ENCODE measurements at places on chromosomes 1 and 21. TPM values are rescaled to one million over a fixed set of nuclear protein-coding genes. Genes with fewer than 3 reads are reported as not detected.

The GNG12 gene
- polyA plus RNA-seq, result 241 TPM

The SLC1A7 gene
- polyA plus RNA-seq, result 0.09 TPM

GRCh38 chr1:101025283-101025656 is 314 bp downstream of the DPH5 start:
- DNase-seq, result peak; percentile 37

DNA sequence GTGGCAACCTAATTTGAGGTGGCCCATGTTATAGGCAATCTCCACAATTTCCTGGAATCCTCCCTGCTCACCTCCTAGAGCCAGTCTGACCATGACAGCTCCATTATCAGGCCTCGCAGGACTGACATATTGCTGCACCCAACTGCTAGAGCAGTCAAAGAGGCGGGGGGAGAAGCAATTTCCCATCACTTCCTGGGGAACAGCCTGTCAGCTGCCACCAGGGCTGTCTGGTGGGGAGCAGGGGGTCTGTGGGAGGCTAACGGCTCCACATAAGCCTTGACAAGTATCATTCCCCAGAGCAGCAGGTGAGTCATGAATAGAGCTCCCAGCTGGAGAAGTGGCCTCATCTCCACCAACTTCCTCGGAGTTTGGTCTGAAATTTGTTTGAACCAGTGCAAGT is 322.9 kb downstream of the MATN1 start:
- DNase-seq, result no peak

DNA sequence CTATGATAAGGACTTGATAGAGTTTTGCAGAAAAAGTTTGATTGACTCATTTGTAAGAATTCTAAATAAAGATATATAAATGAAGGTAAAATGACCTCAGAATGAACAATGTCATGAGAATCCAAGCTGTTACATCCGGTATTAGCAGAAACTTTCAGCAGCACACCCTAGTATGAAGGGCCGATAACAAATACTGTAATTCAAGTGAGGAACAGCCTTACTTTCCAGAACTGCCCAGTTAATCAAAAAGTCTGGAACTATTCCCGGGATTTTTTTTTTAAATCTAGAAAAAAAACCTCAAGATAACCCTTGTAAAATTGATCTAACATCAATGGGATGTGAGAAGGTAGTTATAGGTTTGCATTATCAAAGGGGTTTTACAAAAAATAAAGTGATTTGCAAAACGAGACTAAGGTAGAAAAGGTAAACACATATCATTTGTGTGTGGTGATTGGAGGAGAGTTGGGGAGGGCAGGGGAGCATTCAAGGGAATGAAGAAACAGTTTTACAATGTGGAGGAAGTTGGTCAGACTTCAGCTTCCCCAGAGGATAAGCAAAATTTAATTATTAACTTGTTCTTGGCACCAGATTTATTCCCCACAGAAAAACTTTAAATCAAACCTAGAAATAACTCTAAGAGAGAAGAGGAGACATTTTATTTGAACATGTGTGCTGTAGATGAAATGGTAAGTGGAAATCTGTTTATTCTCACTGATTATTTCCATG is 75.9 kb upstream of the VCAM1 start:
- peak; percentile 61 for DNase-seq
